GM19239 (cell line): ENCODE measurements at places on chromosomes 16 and 17.

DNA sequence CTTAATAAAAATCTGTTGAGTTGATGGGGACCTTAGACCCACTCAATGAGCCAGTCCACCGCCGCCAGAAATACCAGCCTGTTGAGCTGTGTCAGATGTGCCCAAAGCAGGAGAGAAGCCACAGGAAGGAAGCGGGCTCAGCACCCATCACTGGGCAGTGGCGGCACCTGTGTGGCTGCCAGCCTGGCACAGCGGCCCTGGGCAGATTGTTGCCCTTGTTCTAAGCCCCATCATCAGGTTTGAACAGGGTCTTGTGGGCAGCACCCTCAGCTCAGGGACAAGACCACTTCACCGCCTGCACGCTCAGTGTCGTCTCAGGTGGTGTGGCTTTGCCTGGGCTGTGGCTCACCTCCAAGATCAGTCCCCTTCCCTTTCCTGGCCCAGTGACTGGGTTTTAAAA, 9.3 kb downstream of the ENDOV start:
- no peak for DNase-seq

GRCh38 chr16:48978501-48978900, 303.1 kb downstream of the CBLN1 start:
- no peak for DNase-seq

- no peak for DNase-seq
Measured at GRCh38 chr17:56765449-56765848, 68.3 kb downstream of the C17orf67 start.

- no peak for DNase-seq
Measured at GRCh38 chr16:65989861-65990604, 376.5 kb upstream of the CDH5 start.

DNA sequence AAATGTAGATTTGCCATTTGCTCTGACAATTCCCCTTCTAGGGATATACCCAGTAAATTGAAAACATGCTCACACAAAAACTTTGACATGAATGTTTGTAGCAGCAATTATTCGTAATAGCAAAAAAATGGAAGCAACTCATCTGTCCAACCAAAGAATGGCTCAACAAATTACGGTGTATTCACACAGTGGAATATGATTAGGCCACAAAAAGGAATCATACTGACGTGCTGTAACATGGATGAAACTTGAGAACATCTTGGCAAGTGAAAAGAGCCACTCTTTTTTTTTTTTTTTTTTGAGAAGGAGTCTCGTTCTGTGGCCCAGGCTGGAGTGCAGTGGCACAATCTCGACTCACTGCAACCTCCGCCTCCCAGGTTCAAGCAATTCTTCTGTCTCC, 24.1 kb upstream of the SPNS3 start:
- no peak for DNase-seq

DNA sequence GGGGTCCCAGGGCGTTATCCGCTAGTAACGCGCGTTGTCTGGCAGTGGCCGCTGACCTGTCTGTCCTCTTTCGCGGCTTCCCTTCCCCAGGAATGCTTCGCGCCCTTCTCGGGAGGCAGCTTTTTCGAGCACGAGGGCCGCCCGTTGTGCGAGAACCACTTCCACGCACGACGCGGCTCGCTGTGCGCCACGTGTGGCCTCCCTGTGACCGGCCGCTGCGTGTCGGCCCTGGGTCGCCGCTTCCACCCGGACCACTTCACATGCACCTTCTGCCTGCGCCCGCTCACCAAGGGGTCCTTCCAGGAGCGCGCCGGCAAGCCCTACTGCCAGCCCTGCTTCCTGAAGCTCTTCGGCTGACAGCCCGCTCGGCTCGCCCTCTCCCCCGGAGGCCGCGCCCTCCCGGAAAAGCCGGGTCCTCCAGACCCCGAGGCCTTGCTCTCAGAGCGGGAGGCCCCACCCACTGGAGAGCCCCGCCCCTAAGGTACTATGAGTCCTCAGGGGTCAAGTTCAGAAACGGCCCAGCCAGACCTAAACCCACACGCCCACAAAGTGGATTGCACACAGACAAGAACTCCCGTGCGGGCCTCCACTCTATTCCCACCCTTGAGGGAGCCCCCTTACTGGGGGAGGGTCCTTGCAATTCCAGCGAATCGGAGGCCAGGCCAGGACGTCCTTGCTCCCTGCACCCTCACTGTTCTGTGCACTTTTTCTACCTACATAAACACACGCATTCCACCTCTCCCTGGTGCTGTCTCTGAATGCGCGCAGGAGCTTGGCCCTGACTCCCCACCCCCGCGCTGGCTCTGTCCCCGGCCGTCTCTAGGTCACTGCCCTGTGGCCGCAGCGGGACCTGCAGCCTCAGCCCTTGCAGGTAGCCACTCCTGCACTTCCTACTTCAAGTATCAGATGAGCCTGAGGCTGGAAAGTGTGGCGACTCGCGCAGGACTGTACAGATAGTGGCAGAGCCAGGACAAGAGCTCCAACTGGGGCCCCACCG, 5.4 kb upstream of the SLC5A2 start:
- DNase-seq = no peak
